ENCODE measurements at places on chromosomes 6 and 20. TPM values are rescaled to one million over a fixed set of nuclear protein-coding genes. Genes with fewer than 3 reads are reported as not detected.
A peak's percentile ranks its signal among the peaks of the same experiment; 100 is the strongest.

DNA sequence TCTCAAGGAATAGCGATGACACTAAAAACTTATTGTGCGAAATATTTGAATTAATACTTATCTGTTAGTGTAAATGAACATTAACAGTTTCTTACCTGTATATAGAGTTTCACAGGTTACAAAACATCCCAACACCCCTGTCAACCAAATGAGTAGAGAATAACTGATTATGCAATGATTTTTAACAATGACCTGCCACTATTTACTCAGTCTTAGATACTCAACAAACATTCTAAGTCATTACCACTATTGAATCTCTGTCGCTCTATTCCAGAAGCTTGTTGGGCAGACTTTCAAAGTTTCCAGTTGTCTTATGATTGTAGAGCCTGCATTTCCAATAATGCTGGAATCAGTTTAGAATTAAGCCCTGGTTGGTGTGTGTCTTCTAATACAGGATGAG, 85.5 kb downstream of the RNF182 start:
- DNase-seq = no peak

DNA sequence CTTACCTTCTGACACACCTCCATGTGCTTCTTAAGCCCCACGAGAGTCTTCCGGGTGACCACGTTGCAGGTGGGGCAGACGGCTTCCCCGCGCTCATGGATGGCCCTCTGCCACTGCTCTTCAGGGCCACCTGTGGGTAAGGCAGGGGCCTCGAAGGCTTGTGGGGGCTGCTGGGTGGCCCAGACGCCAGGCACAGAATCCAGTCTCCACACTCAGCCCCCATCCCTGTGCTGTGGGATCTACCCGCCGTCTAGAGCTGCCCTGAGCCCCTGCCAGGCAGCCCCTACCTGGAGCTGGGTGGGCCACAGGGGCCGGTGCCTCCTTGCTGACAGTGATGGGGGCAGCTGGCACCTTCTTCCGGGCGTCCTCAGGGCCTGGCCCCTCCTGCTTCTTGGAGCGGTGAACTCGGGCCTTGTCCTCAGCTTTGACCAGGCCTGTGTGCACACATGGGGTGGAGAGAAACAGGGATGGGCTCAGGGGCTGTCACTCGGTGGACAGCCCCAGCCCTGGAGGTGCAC, 5.9 kb downstream of the ZNF512B start:
- DNase-seq = no peak

GRCh38 chr6:145735356-145736165, at the start of gene EPM2A:
TSS of gene EPM2A (minus strand) at chr6:145735520. CDS start at chr6:145735498, 22 bp downstream.
- DNase-seq = peak; percentile 88

The ZNF391 gene
- total RNA-seq = 22.5 TPM

DNA sequence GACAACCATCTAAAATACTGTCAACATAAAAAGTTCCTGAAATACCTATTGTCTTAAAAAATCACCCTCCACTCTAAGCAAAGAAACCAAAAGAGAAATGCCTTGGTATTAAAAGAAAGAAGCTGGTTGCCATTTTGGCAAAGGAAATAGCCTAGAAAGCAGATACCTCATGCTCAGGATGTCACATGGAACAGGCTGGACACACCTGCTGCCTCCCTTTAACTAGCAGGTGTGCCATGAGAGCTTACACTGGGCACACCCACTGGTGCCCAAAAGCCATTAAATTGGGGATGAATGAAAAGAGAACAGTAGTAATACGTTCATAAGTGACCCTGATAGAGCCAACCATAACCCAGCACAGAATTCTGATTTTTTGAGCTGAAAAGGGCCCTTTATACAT, 1.5 kb downstream of the SLC23A2 start:
- no peak for DNase-seq

- no peak for DNase-seq
Observed at GRCh38 chr20:56395166-56395565, 2.7 kb downstream of the CSTF1 start.

- no peak for DNase-seq
Observed at GRCh38 chr20:50313827-50314677, 123.4 kb downstream of the CEBPB start.

DNA sequence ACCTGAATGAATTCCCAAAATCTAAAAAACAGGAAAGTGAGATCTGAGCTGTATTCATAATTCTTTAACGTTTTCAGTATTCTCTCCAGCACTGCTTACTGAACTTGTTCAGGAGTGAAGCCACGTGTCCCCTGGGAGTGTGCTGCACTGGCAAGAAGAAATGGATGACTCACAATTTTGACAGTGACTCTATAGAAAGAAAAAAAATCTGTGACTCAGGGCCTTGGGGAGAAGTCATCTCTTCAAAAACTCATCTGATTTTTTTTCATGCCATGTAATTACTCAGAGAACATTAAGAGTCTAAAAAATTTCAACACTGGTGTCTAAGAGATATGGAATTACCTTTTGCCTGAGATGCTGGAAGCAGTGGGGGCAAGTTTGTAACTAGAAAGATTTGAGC, 39.7 kb downstream of the ANKEF1 start:
- no peak for DNase-seq

The TMEM244 gene
- not detected for total RNA-seq

- DNase-seq = no peak
Observed at GRCh38 chr6:63936399-63936798, 300.8 kb downstream of the PHF3 start.

The TREML2 gene
- total RNA-seq = not detected

The YTHDF1 gene
- 64.5 TPM for total RNA-seq

The TSPO2 gene
- not detected for total RNA-seq

The TFAP2D gene
- total RNA-seq = not detected

DNA sequence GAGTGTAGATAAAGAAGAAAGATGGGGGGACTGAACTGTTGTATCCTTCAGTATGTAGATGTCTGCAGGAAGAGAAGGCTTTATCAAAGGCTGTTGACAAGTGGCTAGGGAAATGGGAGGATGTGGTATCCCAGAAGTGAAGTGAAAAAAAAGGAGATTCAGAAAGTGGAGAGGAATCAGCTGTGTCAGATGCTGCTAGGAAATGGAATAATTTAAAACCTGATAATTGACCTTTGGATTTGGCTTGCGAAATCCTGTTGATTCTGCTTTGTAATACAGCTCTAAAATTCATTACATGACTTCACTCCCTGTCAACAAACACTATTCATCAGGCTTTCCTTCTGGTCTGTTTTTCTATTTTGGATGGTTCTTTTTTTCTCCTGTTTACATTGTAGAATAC, 41.7 kb downstream of the PHF3 start:
- DNase-seq = no peak

The OR2H2 gene
- not detected for total RNA-seq

DNA sequence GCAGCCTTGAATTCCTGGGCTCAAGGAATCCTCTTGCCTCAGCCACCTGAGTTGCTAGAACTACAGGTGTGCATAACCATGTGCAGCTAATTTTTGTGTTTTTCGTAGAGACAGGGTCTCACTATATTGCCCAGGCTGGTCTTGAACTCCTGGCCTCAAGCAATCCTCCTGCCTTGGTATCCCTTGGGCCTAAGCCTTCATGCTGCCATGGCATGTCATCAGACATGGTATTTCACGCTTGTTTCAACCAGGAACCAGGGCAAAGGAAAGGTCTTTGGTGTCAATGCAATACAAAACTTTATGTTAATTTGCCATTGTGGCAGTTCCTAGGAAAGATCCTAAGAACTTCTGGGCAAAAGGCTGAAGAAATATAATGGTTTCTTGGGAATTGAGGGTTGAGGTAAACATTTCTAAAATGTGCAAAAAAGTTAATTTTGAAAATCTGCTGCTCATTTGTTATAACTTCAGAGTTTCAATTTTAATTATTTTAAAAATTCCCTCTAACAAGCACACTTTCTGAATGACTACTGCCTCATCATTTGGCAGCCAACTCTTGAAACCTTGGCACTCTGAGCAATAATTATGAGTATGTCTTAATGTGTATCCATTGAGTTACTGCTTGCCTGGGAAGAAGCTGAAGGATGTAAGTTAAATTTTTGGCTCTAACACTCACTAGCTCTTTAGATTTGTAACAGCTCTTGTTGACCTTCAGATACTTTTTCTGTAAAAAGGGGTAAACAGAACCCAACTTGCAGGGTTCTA, 154.1 kb downstream of the GJA10 start:
- DNase-seq = no peak

The NHSL1 gene
- total RNA-seq = 24.5 TPM

GRCh38 chr6:123598011-123598410, 38.7 kb downstream of the TRDN start:
- DNase-seq = no peak

The MSH5 gene
- 27.2 TPM for total RNA-seq

DNA sequence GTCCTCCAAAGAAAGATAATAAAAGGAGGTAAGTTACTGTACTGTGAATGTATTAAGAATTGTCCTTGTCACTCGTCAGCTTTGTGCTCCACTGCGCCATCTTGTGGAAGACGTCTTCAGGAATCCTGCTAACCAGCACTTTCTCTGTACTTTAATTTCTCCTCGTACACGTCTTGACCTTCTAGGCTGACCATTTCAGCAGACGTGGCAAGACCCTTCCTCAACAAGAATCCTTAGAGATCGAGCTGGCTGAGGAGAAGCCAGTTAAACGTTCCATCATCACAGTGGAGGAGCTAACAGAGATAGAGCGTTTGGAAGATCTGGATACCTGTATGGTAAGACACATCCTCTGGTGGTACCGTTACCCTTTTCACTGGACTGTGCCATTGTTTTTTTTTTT, 95.5 kb upstream of the SCGN start:
- peak; percentile 89 for DNase-seq

DNA sequence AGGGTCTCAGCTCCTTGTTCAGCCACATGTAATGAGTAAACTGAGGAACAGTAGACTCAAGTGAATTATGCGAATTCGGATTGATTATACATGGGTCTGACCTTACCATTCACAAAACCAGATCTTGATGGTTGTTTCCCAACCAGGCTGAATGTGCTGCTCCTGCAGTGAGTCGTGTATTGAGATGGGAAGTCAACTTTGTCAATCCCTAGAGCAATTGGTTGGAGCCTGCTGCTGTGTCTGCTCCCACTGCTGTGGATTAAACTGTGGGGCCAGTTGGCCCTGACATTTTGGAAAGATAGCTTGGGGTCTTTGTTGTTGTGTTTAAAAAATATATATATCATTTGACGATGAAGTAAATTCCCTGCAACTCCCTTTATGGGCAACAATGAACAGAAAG, 23.9 kb downstream of the FAM50B start:
- DNase-seq = no peak

- no peak for DNase-seq
Observed at GRCh38 chr6:57207872-57208271, 14.2 kb downstream of the RAB23 start.

The SEMG1 gene
- total RNA-seq = 4.0 TPM

The KCNK17 gene
- total RNA-seq = 3.1 TPM

The VNN1 gene
- total RNA-seq = not detected

- DNase-seq = no peak
Observed at GRCh38 chr6:82330171-82330804, 33.3 kb upstream of the TPBG start.

DNA sequence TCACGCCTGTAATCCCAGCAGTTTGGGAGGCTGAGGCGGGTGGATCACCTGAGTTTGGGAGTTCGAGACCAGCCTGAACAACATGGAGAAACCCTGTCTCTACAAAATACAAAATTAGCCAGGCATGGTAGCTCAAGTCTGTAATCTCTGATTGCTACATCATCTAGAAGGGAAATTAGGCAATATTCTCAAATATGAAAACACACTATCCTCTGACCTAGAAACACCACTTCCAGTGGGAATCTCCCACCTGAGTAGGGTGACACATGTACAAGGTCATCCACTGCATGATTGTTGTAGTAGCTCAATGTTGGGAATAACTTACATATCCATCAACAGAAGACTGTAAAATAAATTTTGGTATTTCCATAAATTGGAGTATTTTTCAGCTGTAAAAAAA, 19.1 kb upstream of the SIRPD start:
- DNase-seq = no peak

DNA sequence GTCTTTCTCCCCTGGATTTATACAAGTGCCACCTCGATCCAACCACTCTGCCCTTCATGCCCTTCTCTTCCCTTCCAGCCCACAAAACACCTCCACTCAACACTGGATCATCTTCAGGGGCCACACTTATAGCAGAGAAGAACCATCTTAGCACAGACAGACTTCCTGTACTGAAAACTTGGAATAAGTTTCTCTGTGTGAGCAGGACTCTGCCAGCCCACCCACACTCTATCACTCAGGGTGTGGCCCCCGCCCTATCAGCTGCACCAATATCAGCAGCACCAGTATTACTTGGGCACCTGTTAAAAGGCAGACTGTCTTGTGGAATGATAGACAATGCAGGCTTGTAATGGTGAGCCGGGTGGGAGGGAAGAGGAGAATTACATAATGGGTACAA, 86.7 kb downstream of the SCML4 start:
- DNase-seq = no peak

DNA sequence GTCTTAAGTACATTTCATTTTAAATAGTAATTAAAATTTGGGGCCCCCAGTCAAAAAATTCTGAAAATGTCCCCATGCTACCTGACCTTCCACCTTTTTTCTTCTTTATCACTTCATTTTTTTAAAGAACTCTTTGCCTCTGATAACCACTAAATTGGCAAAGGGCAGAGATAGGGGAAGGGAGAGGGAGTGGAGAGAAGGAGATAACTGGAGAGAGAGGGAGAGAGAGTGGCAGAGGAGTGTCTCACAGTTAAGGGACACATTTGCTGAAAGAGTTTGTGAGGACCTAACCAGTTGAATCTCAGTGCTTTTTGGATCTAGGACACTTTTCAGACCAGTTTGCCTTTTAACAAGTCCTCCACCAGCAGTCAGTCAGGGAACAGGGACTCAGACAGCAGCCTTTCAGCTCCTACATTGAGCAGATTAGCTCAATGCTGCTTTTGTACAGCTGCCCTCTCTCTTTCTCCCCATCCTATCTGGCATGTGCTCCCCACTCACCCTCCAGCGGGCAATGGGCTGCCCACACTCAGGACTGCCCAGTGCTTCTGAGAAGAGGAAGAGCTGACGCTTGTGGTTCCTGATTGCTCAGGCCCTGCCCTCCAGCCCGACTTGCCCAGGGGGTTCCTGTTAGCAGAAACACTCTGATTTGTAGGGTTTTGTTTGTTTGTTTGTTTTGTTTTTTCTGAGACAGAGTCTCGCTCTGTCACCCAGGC, 14.4 kb downstream of the ARMC2 start:
- DNase-seq = no peak

- no peak for DNase-seq
Observed at GRCh38 chr6:121548131-121548530, 112.7 kb downstream of the GJA1 start.

DNA sequence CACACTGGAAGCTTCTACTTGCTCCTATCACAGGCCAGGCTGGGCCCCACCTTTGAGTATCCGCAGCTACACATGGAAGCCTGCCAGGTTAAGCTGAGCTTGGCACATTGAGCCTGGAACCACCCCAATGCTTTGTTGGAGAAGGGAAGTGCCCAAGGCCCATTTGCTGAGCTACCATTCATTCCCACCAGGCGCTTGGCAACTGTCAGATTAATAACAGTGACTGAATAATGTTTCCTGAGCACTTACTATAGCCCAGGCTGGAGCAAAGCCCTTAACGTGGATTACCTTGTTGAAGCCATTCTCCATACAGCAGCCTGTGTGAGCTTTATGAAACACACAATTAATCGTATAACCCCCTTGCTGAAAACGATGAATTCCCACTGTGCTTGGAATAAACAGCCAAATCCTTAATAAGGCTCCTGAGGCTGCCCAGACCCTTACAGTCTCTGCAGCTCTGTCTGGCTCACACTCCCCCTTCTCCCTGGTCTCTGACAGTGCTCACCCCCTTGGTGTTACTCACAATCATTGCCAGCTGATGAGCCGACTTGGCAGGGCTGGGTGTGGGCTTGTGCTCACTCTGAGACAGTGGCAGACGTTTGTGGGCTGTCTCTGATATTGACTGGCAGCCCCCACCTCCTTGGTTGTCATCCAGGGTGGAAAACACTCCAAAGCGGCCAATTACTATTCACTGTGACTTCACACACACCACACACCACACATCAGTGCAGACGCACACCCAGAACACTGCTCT, 357.1 kb downstream of the MAFB start:
- DNase-seq = no peak
